ENCODE measurements at places on chromosomes 11 and 22.

DNA sequence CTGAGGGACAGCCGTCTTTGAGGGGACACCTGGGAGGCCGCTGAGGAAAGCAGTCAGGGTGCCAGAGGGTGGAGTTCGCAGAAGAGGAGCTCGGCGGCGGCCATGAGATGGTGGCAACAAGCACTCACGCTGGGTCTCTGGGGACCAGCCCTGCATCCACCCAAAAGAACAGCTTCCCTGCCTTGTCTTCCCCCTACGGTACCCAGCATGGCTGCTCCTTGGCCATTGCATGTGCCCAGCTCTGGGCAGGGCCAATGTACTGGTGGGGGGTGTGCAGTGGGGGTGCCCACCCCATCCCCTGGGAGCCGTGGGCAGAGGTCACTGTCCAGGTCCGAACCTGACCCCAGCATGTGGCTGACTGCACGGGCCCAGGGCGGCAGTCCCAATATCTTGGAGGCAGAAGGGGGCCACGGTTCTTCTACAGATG is 42.3 kb downstream of the OSBPL5 start:
- no peak for DNase-seq

GRCh38 chr22:37817705-37818408 is 5.3 kb upstream of the GALR3 start:
- DNase-seq: no peak

- DNase-seq: no peak
These were observed 17.3 kb upstream of the EIF3D start for GRCh38 chr22:36546092-36546804.

DNA sequence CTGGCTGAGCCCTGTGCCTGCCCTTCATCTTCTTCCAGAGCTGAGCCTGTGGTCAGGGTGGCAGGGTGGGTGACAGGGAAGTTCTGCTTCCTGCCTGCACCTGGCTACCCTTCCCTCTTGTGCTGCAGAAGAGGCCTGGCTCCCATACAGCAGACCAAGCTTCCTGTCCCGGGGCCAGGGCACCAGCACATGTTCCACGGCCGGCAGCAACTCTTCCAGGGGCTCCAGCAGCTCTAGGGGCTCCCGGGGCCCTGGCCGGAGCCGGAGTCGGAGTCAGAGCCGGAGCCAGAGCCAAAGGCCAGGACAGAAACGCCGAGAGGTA is 15.0 kb downstream of the ROBO3 start:
- DNase-seq: no peak

- DNase-seq: no peak
These were observed 41.8 kb downstream of the GDPD4 start for GRCh38 chr11:77259641-77260040.

DNA sequence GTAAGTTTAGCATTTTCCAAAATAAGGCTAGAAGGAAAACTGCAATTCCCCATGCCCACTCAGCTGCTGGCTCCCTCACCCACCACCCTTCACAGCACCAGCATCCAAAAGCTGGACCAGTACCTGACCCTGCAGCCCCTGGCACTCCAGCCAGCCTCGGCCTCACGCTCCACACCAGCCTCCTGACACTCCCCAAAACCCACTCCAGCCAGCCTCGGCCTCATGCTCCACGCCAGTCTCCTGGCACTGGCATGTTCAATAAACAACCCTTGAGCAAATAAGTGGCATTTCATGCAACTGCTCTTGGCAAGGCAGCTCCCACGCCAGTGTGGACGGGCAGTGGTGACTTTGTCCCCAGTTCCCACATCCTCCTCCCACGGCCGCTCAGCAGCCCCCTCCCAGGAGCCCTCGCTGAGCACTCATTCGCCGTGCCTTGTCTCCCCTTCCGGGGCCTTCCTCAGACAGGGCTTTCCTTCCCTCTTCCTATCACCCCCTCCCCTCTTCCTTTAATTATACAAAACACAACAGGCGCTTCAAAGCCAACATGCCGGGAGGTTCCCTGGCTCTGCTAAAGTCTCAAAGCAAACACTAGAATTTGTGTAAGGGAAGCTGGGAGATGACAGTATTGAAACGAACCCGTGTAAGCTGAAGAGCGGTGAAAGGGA is 6.8 kb downstream of the TOLLIP start:
- DNase-seq: no peak

DNA sequence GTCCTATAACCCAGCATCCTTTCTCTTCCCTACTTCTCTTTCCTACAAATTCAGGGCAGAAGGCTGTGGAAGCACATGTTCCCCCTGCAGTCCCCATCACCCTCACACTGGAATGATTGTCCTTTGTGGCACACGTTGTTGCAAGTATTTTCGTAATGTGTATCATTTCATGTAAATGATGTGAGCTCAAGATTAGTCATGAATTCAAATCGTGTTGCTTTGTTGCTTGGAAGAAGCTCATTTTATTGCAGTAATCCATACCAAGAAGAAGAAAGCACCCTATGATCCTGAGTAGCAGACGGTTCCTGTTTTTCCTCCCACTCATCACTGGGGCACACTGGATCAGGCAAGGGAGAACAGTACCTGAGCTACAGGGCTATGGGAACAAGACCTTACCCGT is 173.4 kb downstream of the NCAM1 start:
- DNase-seq: no peak

DNA sequence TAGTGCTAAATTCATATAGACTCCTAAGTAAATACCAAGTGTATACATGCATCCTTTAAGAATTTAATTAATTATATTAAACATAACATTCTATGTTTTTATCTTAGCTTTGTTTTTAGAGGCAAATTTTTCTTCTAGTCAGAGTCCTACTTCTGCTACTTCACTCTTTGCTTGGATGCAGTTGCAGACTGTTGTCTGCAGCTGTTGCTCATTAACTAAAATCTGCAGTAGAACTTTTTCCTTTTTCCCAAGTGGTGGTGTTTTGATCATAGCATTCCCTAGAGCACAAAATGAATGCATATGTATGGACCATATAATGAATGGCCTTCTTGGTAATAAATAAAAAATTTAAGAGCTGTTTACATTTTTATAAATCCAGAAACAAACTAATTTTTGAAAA is 198.3 kb downstream of the CASP12 start:
- no peak for DNase-seq

- no peak for DNase-seq
These were observed 72.5 kb upstream of the ZBED5 start for GRCh38 chr11:10930224-10930971.

- no peak for DNase-seq
These were observed 56.4 kb downstream of the TRAF6 start for GRCh38 chr11:36453678-36454077.

DNA sequence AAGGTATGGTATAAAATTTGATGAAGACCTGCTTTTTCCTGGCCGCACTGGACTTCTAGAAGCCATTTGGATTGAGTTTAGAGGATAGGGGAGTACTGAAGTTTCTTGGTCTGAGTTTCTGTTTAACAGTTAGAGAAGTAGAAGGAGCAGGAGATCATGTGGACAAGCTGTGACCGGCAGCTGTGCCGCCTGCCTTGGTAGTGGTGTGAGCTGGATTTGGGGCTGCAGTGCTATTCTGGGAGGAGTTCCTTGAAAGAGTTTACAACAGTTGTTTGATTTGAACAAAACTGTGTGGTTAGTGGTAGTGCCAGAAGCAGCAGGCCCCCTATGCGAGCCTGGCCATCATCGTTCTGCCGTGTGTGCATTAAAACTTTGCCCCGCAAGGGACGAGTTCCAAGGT is 105.2 kb downstream of the PDHX start:
- DNase-seq: no peak

- no peak for DNase-seq
These were observed 59.2 kb downstream of the TRIM44 start for GRCh38 chr11:35721651-35722282.

- DNase-seq: no peak
These were observed 19.8 kb upstream of the PSMA1 start for GRCh38 chr11:14539982-14540421.

DNA sequence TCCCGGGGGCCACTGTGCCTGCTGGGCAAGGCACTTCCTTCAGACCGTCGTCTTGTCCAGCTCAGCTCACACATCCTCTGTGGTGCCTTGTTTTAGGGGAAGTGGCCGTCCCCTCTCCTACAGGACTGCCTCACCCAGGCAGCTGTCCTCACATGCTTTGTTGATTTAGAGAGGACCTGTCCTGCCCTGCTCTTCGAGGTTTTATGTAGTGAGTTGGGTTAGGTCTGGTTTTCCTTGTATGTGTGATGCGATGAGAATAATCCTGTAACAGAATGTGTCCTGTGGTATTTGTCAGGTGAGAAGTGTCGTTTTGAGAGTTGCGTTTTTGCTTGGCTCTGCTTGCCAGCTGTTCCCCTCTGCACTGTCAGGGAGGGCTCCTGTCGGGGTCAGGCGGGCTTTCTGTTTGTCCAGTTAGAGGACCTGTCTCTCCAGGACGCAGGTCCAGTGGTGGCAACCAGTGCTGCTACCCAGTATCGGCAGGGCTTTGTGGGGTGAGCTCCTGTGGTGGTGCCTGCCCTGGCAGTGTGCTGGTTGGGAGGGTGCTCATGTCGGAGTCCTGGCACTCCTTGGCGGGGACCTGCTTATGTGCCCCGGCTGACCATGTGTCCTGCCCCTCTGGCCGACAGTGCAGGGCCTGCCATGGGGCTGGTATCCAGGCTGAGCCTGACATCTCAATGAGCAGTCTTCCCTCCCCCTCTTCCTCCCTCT is 41.3 kb downstream of the MUC6 start:
- DNase-seq: no peak

DNA sequence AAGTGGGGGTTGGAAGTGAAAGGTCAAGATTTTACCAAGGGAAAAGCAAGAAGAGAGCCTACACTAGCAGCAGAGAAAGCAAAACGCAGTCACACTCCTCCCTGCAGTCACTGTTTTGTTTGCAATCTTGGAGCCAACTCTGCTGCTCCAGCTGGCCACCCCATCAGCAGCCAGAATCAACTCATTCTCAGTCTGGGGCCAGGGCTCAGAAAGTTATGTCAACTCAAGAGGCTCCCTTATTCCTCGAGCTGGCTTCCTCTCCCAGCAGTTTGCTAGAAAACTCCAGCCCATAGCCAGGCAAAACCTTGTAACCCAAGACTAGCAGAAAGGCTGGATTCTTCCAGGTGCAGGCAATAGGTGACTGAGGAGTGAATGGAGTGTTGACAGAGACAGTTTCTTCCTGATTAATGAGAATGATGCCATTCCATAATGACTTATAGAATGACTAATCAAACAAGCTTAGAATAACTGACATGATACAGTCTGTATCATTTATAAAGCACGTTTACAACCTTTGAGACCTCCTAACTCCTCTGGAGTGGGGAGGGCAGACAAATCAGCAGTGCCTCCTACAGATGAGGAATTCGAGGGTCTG is 53.4 kb downstream of the P4HA3 start:
- no peak for DNase-seq

DNA sequence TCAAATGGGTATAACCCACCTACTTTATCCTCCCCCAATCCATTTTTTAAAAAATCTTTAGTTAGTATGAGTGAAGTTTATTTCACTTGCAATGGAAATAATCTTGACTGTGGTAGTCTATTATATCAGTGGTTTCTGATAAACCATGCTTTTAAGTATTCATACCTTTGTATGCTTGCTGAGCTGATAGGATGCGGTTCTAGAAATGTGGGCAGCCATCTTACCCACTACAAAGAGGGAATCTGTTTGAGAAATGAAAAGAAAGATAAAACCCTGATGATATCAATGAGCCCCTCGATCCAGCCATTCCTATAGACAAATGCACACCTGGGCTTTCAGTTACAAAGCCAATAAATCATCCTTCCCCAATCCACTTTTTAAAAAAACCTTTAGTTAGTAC is 13.8 kb upstream of the PVALB start:
- DNase-seq: no peak

GRCh38 chr22:37365950-37366349 is 61.3 kb downstream of the ELFN2 start:
- no peak for DNase-seq

DNA sequence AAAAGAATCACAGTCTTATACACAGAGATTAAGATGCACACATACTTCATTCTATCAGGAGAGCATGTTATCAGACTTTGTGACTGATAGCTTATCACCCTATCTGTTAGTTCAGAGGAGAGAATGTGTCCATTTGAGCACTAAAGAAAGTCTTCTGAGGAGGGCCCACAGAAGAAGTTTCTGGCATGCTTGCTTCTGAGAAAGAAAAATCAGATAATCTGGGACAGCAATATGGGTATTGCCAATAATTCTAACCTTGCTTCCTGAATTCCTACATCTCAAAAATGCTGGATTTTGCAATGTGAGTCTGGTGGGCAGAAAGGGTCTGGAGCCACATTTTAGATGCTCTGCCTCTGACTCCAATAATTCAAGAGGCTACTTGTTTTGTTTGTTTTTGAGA is 128.9 kb downstream of the RBFOX2 start:
- no peak for DNase-seq

DNA sequence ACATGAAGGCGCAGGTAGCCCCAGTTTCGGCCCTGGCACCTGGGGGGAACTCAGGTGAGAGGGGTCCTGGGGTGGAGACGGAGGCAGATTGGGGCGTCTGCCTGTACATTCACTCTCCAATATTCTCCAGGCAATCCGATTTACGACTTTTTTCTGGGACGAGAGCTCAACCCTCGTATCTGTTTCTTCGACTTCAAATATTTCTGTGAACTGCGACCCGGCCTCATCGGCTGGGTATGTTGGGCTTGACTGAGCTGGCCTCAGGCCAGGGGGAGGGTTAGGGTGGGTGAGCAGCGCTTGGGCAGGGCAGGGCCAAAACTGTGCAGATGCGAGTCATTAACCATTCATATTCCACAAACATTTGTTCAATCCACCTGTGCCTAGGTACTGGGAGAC is 1.7 kb downstream of the TM7SF2 start:
- DNase-seq: no peak

GRCh38 chr11:10386861-10387205 is 68.2 kb upstream of the AMPD3 start:
- DNase-seq: no peak

DNA sequence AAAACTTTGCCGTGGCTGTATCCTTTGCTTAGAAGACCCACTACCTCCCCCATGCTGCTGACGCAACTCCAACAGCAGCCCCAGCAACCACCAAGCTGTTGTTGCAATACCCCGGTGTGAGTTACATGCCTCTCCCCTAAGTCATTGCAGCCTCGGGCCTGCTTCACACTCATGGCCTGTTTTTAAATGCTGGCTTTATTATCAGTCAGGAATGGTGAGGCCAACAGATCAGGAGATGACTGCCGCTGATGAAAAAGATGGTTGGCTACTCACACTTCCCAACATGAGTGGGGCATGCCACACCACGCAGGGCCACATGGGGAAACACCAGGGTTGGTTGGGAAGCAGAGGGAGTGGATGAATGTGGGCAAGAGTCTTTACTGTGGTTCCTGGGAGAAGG is 171.5 kb upstream of the SYT13 start:
- no peak for DNase-seq

GRCh38 chr11:19666951-19667350 is 45.7 kb upstream of the NAV2 start:
- no peak for DNase-seq

DNA sequence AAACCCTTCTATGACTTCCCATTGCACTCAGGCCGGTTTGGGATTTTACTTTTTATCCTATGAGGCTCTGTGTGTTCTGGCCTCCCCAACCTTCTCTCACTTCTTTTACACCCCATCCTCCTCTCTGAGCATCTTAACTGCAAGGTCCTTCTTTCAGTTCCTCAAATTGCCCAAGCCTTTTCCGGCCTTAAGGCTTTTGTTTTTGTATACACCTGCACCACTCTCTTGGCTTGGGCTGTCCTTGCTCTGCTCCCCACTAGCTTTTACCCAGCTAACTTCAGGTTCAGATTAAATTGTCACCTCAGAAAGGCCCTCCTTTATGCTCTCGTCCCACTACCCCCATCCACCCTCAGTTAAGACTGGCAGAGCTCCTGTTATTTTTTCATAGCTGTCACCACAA is 55.5 kb downstream of the FAM83F start:
- DNase-seq: no peak

All from epithelial cell of proximal tubule (primary cell).